Hypothalamus (tissue), 51 donors: ENCODE measurements at places on chromosomes 4 and X.

DNA sequence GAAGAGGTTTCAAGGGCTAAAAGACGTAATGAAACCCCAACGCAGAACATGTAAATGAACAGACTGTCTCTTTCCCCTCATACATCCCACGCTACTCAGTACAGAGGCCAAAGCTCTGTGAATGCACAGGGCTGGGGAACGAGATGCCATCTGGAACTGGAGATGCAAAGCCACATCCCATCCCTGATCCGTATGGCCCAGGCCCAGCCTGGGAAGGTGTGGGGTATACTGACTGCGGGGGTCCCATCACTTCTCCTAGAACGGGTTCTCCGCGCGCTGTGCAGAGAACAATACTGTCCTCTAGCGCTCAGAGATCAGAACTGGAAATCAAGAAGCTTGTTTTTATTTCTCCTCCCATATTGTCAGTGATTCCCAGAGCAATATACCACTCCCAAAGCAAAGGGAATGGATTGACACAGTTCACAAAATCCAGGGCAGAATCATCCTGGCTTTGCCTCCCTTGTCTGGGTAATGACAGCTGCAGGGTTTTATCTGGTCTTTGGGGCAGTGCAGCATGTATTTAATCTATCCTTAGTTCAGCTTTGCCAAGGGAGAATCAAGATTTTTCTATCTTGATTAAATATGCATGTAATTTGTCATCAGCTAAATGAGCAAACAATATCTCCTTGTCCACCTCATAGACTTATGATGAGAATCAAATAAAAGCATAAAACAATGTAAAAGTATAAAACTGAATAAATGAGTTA lies 47.3 kb upstream of the TLR3 start:
- DNase-seq, result no peak

DNA sequence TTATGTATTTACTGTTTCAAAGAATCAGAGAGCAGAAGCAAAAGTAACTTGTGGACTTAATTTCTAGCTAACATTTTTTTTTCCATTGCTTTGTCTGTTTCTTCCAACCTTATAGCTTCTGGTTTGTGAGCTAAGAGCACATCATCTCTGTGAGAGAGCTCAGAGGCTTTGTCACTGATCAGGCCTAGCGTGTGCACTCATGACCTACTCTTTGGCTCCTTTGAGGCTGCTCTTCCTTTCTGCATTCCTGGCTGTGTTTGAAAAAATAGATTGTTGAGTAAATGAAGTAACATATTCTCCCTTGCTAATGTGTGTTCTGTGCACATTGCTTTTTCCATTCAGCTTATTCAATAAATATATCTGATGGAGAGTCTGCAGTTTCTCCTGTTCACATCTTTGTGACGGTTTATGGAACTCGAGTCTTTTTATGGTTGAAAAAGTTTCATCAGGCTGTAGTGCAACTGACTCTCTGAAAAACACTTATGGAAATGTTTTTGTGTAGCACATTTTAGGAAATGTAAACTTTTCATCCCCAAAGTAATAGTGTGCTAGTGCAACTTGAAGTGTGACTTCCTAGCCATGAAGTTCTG lies 133.0 kb downstream of the RAPGEF2 start:
- no peak for DNase-seq

DNA sequence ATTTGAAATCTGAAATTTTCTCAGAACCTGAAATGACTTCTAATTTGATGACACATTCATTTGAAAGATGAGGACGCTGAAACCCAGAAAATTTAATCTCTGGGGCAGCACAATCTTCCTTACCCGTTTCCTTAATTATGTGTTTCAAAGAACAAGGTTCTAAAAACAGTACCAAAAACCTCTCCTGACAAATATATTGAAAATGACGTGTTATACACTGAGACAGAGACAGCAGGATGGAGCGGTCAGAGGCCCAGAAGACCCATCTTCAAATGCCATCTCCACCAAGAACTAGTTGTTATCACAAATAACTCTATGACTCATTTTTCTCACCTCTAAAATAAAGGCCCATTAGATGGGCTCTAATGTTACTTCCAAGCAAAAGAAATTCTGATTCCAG lies 177.3 kb downstream of the NSUN7 start:
- DNase-seq, result no peak

DNA sequence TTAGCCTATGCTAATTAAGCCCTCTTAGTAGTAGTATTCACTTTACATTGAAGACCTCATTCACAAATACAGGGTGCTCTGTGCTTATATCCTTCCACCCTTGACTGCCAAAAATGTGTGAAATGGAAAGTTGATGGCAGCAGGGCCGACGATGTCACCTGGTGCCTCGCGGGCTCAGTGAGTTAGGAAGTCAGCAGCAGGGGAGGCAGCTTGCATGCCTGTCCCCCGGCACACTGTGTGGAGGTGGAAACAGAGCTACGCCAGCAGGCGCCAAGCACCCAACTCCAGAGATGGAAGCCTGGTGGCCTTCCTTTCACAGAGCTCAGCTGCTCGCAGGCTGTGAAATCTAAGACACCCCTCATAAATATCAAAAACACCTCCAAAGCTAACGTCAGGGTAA lies 8.4 kb downstream of the MSL3 start:
- no peak for DNase-seq

DNA sequence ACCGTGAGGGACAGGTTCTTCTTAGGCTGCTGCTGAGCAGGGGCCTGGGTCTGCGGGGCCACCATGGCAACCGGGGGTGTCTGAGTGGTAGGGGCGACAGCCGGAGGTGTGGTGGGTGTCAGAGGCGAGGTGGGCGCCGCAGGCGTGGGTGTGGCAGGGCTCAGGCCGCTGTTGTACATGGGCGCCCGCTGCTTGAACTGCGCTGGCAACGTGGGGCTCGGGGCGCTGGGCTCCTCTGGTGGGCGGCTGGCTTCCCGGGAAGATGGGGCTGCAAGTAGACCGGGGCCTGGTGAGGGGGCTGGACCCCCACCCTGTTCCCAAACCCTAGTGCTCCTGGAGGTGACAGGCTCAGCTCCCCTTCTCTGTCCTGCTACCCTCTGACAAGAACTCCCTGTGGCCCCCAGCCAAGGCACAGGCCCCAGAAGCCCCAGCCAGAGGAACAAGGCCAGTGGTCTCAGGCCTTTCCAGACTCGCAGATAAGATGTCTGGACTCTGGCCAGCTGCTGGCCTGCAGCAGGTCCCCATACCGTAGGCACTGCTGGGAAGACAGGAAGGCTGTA lies 24.8 kb downstream of the NELFA start:
- no peak for DNase-seq

DNA sequence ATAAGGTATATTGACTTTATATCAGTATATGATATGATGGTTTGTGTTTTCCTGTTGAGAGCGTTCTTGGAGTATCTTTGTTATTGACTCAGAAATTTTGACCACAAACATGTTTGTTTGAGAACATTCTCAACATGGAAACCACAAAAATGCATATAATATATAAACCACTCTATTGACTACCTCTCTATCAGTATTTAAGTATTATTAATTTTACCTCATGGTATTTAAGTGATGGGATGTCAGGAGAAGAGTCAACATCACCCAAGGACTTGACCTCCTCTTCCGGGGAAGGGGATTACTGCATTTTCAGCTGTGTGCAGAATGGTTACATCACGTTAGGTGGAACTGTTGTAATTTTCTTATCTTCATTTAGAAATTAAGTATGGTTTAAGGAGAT lies 54.3 kb upstream of the PUDP start:
- no peak for DNase-seq
